Spleen (tissue), 13 donors: ENCODE measurements at places on chromosomes 7 and 10. TPM values are rescaled to one million over a fixed set of nuclear protein-coding genes. Genes with fewer than 3 reads are reported as not detected.

CFTR gene
- not detected for total RNA-seq

ABCB4 gene
- total RNA-seq, result 19.5 TPM

DNA sequence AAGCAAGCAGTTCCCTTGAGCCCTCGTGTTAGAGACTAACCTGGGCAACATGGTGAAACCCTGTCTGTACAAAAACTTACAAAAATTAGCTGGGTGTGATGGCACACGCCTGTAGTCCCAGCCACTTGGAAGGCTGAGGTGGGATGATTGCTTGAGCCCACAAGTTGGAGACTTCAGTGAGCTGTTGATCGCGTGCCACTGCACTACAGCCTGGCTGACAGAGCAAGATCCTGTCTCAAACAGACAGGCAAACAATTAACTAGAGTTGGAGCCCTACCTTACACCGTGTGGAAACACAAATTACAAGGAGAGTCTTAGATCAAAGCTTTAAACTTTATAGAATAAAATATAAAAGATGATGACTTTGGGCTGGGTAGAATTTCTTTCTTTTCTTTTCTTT, 219.5 kb downstream of the CUX1 start:
- peak; percentile 16 for DNase-seq

- peak; percentile 76 for DNase-seq
These were observed 1.9 kb downstream of the AUTS2 start for GRCh38 chr7:69599955-69600709.
